ENCODE measurements at places on chromosomes 12 and 14.

DNA sequence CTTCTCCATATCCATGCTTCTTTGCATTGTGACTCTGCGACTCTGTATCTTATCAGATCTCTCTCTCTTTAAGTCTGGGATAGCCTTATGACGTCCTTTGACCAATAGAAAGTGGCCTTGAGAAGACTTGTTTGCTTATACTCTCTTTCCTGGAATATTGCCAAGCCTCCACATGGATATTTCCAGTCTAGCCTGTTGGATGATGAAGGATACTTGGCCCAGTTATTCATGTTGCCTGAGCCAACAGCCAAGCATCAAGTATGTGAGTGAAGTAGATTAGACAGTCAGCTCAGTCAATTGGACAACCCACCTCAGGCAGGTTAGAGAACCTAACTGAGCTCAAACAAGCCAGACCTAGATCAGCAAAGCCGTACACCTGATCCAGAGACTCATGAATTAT is 864.2 kb upstream of the MGAT4C start:
- DNase-seq, result no peak

GRCh38 chr12:127126260-127126628 is 1140.7 kb upstream of the TMEM132C start:
- no peak for DNase-seq

GRCh38 chr12:115380546-115381120 is 696.7 kb upstream of the TBX3 start:
- no peak for DNase-seq

GRCh38 chr12:31369712-31370521 is 44.0 kb upstream of the SINHCAF start:
- DNase-seq, result no peak

DNA sequence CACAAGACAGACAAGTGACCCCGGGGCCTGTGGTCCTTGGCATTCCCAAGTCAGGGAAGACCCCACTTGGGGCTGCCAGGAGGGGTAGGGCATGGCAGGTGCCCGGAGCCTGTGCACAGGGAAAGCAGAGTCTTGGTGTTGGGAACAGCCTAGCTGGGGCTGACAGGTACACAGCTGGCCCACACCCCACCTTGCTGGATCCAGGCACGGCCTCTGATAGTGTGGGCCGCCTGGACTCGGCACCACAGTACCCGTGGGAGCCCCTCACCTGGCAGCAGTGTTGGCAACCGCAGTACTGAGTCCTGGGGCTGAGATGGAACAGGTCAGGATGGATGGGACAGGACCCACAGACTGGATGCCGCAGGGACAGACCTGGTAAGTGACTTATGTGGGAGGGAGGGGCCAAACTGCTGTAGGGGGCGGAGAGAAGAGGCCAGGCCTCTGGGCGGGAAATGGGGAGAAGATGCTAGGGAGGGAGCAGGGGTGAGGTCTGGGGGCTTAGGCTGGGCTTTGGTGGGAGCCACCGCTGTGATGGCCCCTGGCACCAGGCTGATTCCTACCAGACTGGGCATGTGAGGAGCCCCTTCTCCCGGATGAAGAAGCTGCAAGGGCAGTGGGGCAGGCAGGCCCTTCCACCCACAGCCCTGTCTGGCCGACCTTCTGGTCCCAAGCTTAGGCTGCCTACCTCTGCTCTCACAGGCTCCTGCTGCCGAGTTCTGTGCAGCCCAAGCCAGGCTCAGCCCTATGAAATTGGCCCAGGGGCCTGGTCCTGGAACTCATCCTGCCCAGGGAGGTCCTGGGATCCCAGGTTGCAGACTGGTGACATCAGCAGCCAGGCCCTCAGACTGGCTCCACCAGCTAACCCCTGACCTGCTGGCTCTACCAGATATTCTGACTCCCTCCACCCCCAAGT is at the start of gene TGM1:
Gene TGM1, minus strand, starts transcription at position 357 of the 913 bp plus-strand sequence. CDS start 825 bp downstream, outside the sequence.
- DNase-seq, result no peak

DNA sequence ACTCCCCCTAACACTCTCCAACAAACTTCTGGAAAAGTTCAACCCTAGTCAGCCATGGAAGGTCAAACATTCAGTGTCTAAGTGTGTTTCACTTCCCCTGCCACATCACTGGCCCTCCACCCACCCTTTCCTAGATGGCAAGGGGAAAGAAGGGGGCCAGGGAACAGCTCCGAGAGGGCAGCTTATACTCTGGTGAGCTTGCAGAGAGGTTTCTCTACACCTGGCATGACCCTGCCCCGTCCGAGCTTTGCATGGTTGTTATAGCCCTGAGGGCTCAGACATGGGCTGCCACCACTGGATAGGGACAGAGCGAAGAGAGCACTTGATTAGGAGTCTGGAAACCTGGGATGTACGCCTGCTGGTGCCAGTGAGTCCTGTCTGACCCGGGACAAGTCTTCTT is 4.0 kb downstream of the ACVRL1 start:
- no peak for DNase-seq

DNA sequence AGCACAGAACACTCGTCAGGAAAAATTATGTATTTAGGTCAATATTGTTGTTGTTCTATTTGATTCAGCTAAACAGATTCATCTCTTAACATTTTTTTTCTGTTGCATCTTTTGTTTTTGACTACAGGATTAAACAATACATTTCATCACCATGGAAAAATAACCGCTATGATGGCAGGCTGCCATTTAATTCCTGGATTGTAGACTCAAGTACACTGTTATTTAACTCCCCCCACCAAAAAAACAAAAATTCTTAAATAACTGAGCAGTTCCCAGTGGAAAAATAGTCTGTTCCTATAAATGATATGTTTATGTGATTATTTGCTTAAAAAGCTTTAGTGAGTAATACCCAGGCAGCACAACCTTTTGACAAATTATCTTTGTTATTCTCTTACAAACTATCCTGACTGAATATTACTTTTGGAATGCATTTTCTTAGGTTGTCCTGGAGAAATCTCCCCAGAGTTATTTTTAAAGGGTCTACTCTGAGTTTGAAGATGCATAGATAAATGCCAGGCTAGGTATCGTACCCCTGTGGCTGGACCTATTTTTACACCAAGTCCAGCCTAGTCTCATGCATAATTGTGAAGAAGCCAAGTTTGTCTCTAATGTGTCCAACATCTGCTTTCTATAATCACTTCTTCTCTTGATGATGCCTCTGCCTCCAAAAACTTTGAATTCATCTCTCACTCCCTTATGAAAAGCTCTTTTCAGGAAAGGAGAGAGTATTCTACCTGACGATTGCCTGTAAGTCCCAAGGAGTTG is 3.7 kb downstream of the KERA start:
- DNase-seq, result peak; percentile 76

GRCh38 chr12:19964549-19964948 is 403.8 kb upstream of the PDE3A start:
- no peak for DNase-seq

DNA sequence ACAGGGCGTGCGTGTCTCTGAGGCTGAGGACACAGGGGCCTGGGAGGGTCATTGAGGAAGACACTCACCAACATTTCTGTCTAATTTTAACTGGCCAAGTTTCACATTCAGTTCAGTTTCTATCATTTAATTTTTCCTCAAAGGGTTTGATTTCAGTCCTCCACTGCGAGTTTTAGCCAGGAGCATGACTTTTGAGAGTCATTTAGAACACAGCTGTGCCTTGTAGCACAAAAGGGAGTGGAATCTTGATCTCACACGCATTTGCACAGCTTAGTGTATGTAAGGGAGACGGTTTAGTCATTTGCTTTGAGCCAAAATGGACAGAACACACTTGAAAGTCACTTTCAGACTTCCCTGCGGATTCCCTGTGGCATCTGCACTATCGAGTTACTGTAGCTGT is 1090.8 kb downstream of the BCL11B start:
- no peak for DNase-seq

DNA sequence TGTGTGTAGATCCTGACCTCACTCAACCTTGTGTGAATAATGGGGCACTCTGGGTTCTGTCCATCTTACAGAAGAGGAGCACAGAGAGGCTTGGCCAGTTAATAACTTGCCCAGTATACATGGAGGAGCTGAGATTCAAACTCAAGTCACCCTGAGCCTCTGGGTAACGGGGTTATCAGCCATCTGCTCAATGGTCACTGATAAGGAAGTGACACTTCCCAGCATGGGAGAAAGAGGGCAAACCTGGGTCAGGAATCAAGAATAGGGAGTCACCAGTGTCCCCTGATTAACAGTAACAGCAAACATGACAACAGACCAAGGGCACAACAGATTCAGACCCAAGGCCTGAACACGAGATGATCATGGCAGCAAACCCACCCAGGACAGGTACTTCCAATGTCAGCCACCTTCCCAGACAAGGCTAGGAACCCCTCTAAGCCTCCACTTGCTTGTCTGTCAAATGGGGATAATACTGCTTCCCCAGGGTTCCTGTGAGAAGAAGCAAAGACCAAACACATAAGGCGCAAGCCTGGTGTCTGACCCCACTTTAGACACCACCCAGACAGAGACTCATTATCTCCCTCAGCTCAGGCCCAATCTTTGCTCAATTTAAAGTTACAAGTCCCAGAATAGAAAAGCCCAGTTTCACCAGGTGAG is 3.6 kb downstream of the CCDC85C start:
- no peak for DNase-seq

GRCh38 chr14:70188322-70188658 is 461 bp downstream of the SLC8A3 start:
- DNase-seq, result peak; percentile 57

DNA sequence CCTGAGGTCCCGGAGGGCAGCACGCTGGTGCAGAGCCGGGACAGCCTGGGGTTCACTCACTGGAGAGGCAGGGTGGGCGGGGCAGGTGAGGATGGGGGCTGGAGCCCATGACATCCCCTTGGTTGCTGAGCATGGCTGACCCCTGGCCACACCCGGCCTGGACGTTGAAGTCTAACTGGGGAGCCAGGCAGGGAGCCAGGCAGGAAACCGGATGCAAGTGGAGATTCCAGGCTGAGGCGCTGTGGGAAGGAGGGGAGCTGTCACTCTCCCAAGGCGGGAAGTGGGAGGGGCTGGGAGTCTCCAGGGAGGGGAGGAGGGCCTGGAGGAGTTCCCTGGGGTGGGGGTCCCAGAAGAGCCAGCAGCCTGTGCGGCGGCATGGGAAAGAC is 7.7 kb upstream of the INF2 start:
- no peak for DNase-seq

- no peak for DNase-seq
Observed at GRCh38 chr12:68453278-68453677, 121.1 kb upstream of the MDM1 start.

DNA sequence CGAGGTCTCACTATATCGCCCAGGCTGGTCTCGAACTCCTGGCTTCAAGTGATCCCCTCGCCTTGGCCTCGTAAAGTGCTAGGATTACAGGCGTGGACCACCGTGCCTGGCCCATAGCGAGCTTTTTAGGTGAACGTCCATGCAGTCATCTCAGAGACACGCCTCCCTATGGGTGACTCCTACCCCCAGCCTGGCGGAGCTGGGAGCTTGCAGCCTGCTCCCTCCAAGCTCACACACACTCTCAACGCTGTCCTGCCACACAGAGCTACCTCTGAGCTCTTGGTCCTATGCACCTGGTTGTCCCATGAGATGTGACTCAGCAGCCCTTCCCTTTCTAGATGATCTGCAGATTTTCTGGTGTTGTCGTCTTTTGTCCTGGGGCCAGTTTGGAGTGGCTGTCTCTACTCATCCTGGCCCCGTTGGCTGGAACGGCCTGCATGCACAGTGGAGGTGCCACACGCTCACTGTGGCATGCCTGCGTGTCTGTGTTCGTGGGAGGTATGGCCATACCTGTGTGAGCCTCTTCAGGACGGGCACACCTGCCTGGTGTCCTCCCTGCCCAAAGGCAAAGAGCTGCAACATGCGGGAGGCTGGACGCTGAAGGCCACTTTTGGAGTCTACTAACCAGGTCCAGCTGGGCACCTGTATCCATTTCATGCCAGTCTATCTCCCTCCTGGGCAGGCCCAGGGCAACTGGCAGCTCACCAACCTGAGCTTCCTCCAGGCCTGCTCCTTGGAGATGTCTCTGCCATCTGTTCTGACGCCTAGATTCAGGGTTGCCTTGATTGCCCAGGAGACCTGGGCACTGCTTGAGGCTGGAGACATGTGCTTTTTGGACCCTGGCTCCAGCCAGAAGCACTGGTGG is 18.1 kb downstream of the CABP1 start:
- DNase-seq, result no peak

- DNase-seq, result no peak
Observed at GRCh38 chr12:102426599-102427542, 53.5 kb downstream of the IGF1 start.

DNA sequence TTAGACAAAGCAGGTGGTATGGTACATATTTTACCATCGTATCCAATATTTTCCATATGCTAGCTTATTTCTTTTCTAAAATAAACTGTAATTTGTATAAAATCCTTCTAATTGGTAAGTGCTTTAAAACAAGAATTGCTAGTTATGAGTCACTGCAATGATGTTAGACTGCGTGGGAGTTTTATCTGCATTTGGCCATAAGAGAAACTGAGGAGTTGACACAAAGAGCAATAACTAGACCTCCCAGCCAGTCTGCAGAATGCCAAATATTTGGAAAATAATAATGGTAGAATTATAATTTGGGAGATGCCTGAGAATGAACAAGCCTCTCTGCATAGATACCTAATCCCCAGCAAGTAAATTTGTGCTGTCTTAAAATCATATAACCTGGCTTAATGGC is 61.7 kb upstream of the PTPRR start:
- no peak for DNase-seq

- DNase-seq, result no peak
Observed at GRCh38 chr12:50326590-50327284, 43.4 kb upstream of the LIMA1 start.

- no peak for DNase-seq
Observed at GRCh38 chr12:100216337-100216736, 15.7 kb downstream of the ACTR6 start.

All from common myeloid progenitor, CD34-positive (primary cell).